ENCODE measurements at places on chromosomes 4 and X. TPM values are rescaled to one million over a fixed set of nuclear protein-coding genes. Genes with fewer than 3 reads are reported as not detected.

- DNase-seq = no peak
Observed at GRCh38 chr4:175087145-175087544, 169.0 kb downstream of the ADAM29 start.

AP1AR gene
- 11.9 TPM for total RNA-seq

NUP62CL gene
- total RNA-seq = not detected

DNA sequence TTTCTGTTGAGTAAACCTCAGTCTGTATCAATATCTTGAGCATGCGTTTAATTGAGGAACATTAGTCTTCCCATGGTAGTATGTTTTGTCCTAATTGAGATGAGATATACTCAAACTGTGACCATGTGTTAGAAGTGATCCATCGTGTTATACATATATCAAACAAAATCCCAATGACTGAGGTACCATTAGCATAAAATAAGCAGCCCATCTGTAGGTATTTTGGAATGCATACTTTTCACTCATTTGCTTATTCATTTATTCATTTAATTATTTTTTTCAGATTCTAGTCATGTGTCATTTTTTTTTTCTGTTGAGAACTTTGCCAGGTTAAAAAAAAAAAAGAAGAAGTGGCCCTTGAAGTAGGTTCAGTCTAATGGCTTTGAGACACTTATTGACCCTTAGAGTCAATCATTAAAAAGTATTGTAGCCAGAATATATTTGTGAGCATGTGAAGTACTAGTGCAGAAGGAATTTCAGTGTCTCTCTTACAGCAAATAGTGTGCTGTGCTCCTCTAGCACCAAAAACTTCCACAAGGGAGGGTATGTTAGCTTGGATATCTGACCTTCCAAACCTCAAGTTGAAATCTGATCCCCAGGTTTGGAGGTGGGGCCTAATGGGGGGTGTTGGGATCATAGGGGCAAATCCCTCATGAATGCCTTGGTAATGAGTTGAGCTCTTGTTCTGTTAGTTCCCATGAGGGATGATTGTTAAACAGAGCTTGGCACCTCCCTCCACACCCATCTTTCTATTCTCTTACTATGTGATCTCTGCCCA lies 130.8 kb upstream of the NPY2R start:
- no peak for DNase-seq

- DNase-seq = no peak
Observed at GRCh38 chr4:168699224-168699878, 202.5 kb downstream of the PALLD start.

GRCh38 chrX:71053217-71053621 lies 14.9 kb downstream of the SNX12 start:
- DNase-seq = no peak

GRCh38 chr4:100823993-100824323 lies 306.1 kb upstream of the EMCN start:
- DNase-seq = no peak

RIPPLY1 gene
- not detected for total RNA-seq

- no peak for DNase-seq
Observed at GRCh38 chr4:102007959-102008425, 217.5 kb downstream of the BANK1 start.

GRCh38 chrX:33273535-33273934 lies 62.2 kb upstream of the DMD start:
- no peak for DNase-seq

DNA sequence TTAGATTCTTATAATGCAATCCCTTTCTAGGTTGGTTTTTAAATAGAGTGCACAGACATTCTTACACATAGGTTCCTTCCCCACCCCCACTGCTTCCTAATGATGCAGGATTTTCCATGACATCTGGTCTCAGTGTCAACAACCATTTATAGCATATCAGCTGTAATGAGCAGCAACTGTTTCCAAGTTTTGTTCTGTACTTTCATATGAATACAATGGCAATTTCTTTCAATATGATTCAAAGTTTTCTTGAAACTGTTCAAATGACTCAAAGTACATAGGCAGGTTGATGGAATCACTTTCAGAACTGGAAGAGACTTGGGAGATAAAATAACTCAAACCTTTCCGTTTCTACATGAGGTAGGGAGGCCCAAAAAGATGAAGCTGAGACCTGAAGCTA lies 220.7 kb downstream of the CAMK2D start:
- DNase-seq = no peak

GRCh38 chrX:28576117-28576516 lies 11.1 kb upstream of the IL1RAPL1 start:
- no peak for DNase-seq

GPRASP1 gene
- total RNA-seq = 0.95 TPM

- no peak for DNase-seq
Observed at GRCh38 chr4:123305736-123306135, 90.9 kb upstream of the SPRY1 start.

DNA sequence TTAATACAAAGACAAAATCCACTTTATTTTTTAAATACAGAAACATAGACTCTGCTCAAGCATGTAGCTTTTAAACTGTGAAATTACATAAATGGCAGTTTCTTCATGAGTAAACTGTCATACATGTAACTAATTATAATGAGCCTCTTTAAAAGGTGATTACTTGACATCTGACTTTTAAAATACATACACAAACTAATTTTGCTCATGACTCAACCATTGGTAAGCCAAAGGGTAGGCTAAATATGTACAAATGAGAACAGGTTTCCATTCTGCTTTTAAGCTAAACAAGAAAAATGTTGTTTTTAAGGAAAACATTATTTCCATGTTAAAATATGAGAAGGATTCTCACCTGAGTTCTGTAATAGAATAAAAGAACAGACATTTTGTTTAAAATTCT lies 27.9 kb downstream of the CAMK2D start:
- DNase-seq = no peak

TFE3 gene
- 81.7 TPM for total RNA-seq

DNA sequence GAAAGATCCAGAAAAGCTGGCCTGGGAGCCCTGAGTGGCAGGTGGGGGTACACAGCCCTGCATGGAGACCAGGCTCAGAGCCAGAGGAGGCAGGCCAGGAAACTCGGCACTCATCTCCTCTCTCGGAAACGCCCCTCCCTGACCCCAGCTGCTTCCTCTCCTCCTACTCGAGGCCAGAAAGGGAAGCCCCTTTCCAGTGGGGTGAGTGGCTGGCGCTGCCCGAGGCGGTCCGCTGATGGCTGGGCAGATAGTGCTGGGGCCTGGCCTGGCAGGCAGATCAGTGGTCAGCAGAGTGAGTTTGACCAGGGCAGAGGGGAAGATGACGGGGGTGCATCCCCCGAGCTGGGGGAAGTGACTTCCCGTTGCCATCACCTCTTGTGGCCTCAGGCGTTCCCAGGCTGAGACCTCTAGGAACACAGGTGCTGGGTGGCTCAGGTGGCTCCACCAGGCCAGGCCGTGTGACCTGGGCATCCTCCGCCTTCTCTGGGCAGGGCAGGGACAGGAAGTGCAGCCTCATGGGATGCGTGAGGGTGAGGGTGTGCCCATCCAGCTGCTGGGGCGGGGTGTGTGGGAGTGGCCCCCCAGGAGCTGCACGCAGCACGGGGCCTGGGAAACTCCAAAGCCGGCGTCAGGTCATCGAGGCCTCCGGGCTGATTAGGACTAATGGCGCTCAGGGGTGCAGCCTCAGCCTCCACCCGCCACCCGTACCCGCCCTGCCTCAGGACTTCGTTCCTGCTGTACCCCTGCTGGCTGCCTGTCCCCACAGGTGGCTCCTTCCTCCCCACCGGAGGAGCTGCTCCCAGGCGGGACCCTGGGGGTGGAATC lies 5.7 kb downstream of the SH3BP2 start:
- DNase-seq = no peak

OCIAD2 gene
- total RNA-seq = 3.3 TPM

MAGIX gene
- 1.7 TPM for total RNA-seq

GRCh38 chrX:42976746-42977366 lies 198.9 kb upstream of the PPP1R2C start:
- DNase-seq = no peak

DNA sequence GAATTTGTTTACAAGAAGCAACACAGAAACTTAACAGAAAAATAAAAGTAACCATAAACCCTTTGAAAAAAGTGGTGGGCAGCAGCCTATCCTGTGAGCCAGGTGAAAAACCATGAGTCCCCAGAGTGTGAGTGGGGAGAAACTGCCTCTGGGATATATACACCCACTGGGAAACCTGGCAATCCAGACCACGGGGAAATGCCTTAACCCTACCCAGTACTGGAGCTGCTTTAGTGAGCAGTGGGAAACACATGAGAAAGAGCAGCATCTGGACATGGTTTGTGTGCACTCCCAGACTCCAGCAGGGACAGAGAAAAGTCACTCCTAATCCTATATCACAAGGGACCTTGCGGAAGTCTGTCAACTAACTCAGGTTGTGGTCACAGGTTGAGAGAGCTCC lies 39.4 kb downstream of the UGT2A2 start:
- DNase-seq = no peak

- DNase-seq = no peak
Observed at GRCh38 chr4:75434105-75434504, 80.1 kb downstream of the RCHY1 start.

GRCh38 chrX:7115557-7115956 lies 32.0 kb upstream of the STS start:
- no peak for DNase-seq

SRD5A3 gene
- 17.1 TPM for total RNA-seq
